GM13977 (cell line): ENCODE measurements at places on chromosomes 1 and 21.
A peak's percentile ranks its signal among the peaks of the same experiment; 100 is the strongest.

GRCh38 chr1:115068826-115069585, 20.3 kb downstream of the TSPAN2 start:
- DNase-seq: no peak

- no peak for DNase-seq
Observed at GRCh38 chr21:18244671-18245463, at the start of gene CHODL. Gene CHODL (plus strand): TSS chr21:18244833. CDS start chr21:18245224, 391 bp downstream.

GRCh38 chr1:42941640-42942330, 16.9 kb downstream of the SLC2A1 start:
- no peak for DNase-seq

- DNase-seq: no peak
Observed at GRCh38 chr1:234559902-234560676, 49.9 kb downstream of the IRF2BP2 start.

- DNase-seq: peak; percentile 48
Observed at GRCh38 chr1:231866392-231867331, 240.1 kb downstream of the DISC1 start.

DNA sequence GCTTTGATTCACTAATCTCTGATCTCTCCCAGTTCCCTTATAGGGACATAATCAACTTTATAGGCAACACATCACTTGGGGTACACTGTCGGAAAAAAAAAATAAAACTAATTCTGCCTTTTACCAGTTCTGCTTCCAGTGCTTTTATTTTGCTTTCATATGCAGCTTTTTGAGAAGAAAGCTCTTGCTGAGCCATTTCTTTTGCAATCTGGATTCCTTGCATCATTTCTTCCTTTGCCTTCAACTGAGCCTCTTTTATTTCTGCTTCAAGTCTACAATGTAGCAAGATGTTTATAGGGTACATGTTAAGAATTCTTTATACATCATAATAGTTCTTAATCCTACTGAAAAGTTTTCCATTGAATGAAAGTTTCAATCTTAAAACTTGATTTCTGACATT, 30.6 kb downstream of the KIF14 start:
- no peak for DNase-seq

- DNase-seq: no peak
Observed at GRCh38 chr1:153611356-153611755, 1.6 kb downstream of the S100A16 start.

- no peak for DNase-seq
Observed at GRCh38 chr1:89812992-89813391, 7.8 kb upstream of the LRRC8D start.

DNA sequence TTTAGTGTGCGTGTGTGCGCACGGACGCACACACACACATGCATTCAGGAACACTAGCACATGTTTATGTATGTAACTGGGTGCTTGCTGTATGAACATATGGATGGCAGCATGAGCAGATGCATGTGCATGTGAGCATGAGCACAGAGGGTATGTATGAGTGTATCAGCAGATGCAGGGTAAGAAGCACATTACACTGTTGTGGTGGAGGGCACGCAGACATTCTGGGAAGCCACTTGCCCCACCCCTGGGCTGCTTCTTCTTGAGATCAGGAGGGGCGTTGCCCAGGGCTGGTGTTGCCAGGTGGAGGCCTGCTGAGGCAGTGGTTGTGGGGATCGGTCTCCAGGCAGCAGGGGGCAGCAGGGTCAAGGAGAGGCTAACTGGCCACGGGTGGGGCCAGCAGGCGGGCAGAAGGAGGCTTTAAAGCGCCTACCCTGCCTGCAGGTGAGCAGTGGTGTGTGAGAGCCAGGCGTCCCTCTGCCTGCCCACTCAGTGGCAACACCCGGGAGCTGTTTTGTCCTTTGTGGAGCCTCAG, 3.9 kb upstream of the P3R3URF start:
- no peak for DNase-seq

DNA sequence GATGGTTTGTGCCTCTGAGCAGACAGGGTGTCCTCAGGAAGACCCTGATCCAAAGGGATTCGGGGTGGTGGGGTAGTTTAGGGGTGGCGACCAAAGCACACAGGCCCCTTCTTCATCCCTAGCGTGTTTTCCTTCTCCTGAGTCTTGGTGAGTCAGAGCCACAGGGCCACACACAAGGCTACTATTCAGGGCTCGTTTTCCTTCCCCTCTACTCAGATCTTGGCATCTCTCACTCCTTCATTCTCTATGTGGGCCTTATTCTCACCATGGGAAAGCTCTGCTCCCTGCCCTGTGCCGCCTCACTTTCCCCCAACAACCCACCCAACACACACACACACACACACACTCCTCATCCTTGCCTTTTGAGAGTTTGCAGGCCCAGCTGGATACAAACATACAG, 43.6 kb upstream of the WNT2B start:
- no peak for DNase-seq

- DNase-seq: no peak
Observed at GRCh38 chr1:62435231-62436038, 1.4 kb upstream of the USP1 start.

- no peak for DNase-seq
Observed at GRCh38 chr1:58454807-58455206, 91.7 kb downstream of the OMA1 start.

GRCh38 chr1:37562984-37563383, 6.2 kb downstream of the DNALI1 start:
- DNase-seq: no peak

- peak; percentile 91 for DNase-seq
Observed at GRCh38 chr1:46527474-46528296, 23.8 kb downstream of the KNCN start.

DNA sequence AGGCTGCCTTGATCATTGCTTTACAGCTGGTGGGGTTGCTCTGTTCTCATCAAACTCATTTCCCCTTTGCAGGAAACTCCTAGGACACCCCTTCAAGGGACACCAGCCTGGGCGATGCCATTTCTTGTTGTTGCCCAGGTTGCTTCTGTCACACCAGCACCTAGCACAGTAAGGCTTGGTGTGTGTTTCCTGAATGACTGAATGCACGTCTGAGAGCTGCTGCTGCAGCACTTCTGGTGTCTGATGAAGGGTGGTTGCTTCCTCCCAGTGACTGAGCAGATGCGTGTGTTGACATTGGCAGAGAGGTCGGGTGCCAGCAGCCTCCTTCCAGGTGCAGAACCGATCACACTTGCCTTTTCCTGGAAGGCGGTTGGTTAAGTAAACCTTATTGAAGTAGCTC, 477.4 kb downstream of the CAMTA1 start:
- DNase-seq: no peak

GRCh38 chr1:223820515-223820858, 25.3 kb downstream of the TP53BP2 start:
- DNase-seq: no peak

DNA sequence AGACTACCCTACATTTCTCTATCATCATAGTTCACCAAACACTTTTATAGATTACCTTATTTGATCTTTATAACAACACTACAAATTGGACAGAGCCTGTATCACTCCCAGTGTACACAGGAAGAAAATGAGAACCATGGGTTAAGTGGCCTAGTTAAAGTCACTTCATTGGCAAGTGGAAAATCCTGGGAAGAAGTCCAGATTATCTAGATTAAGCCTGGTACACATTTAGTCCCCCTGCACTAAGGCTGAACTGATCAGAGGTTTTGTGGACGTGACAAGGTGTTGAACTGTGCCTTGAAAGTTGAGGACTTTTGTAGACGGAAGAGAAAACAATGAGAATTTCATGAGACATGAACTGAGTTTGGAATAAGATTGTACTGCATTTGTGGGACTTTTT, 7.5 kb upstream of the USH2A start:
- no peak for DNase-seq

- DNase-seq: no peak
Observed at GRCh38 chr1:93679546-93679945, 2.1 kb downstream of the BCAR3 start.

GRCh38 chr1:205319081-205320018, 2.2 kb downstream of the NUAK2 start:
- no peak for DNase-seq

- DNase-seq: no peak
Observed at GRCh38 chr1:232682248-232682647, 52.3 kb upstream of the SIPA1L2 start.

DNA sequence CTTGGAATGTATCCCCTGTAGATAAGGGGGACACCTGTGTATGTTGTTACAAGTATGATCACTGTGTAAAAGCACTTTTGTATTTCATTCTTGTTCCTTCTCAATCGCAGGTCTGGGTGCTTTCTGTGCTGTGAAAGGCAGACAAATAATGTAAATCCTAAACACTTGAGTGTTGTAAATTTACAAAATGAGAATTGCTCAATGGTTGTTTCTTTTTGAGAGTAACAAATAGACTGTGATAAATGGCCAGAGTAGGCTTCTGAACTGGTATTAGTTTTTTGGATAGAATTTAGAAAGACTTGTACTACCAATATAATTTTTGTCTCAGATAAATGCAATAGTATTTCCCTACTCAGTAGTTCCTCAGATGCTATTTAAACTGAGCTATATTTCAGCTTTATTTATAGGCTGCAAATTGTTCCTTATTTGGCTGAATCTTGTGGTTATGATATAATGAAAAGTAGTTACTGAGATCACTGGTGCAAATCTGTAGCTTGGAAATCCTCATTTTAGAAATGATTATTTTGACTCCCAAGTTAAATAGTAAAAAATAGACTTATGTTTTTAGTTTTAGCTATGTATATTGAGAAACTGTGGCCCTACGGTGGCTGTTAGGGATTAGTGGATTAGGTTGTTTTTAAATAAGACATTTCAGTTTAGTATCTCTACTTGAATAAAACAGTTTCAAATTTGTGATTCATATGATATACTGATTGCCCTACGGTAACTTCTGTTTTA, 9.2 kb downstream of the BACH1 start:
- no peak for DNase-seq

GRCh38 chr1:201745023-201745422, 83.9 kb upstream of the IPO9 start:
- DNase-seq: no peak

DNA sequence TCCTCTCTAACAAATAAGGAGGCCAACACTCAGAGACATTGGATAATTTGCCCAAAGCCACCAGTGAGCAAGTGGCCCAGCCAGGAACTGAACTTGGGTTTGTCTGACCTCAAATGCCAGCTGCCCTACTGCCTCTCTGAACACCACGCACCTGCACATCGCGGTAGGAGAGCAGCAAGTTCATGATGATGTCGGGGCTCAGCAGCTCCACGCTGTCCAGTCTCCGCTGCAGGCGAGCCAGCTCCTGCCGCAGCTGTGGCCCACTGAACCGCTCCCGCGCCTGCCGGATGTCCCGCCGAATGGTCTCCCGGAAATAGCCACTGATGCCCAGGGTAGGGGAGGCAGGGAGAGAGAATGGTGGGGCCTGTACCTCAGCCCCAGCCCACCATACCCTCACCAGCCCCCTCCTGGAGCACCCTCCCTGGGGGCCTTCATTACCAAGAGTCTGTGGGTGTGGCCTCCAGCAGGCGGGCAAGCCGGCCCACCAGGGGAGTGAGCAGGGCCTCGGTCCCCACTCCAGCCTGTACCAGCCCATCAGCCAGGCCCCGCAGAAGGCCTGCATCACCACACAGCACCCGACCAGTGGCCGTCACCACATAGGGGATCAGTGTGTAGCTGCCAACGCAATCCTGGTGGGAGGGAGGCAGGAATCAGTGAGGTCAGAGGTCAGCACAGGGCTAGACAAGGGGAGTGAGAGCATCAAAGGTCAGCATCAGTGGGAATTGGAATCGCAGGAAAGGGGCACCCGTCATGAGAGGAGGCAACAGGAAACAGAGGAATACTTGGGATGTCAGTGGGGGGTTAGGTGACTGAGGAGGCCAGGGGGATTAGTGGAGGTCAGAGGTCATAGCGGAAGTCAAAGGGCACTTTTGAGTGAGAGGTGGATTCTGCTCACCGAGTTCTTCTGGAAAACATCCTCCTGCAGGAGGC, 2.7 kb downstream of the MAP3K6 start:
- DNase-seq: no peak

DNA sequence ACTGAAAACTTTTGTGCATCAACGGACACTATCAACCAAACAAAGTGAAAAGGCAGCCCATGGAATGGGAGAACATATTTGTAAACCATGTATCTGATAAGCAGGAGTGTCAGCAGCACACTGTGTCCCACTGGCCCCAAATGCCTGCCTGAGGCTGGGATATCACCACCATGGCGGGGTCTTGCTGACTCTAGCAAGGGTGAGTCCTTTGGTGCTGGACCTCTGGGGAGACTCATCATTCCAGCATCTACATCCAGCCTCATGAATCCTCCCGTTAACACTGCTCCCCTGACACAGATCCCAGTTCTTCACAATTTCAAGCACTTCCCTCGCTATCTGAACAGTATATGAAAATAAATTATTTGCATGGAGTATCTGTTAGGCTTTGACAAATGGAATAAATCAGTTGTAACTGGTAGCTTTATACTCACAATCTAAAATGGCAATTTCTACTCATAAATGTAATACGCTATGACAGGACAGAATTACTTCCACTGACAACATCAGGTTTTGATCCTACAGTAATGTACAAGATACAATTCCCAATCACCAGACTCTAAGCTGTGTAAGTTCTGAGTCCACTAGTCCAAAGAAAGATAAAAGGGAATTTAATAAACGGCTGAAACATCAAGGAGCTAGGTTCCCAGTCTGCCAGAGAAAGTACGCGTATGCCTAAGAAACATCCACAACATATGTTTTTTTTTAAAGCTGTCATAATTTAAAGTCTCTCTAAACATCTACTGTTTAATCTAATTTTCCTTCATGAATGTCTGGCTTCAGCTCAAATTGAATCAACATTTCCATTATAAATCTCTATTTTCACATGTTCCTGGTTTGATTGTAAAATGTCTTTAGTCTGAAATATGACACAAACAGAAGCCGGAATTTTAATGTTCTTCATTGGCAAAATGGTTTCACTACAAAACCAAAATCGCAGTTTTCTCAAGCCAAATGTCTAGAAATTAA, 95.1 kb downstream of the SIPA1L2 start:
- no peak for DNase-seq

DNA sequence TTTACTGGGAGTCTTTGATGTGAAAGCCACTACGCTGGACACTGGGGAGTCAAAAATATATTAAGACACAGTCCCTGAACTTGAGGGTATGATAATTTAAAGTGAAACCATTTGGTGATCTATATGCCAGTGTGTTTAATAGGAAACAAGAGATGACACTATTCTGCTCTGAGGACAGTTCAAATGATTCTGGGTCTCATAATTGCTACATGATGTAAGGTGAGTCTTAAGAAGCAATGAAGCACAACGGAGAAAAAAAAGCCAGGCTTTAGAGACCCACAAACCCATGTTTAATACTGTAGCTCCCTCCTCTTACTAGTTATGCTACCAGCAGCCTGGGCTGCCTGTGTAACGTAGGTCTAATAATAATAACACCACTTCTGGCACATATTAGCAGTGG, 14.2 kb upstream of the LRRC8D start:
- no peak for DNase-seq
